A673 (cell line): ENCODE measurements at places on chromosomes 4 and X. TPM values are rescaled to one million over a fixed set of nuclear protein-coding genes. Genes with fewer than 3 reads are reported as not detected.

DNA sequence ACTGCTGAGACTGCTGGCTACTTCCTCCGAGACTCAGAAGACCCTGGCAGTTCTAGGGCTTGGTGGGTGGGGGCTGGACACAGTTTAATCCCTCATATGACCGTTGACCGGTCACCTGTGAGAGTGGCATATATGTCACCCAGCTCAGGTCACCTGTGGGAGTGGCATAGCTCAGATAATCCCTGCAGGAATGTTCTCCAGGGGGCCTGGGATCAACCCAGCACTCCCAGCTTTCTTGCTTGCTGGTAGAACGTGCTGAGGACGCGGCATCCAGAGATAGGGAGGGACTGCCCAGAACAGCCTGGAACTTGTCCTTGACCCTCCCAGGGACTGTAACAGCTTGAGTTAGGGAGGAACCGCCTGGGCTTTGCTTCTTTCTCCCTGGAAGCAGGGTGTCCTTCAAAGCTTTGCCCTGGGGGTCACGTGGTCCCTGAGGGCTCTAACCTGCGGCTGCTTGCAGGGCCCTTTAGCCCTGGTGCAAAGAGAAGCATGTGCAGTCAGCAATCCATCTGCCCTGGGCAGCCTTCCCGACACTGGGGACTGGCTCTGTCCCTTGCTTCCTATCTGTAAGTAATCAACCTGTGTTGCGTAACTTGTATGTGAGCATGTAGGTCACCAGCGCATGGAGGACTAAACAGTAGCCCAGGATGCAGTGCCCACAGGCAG, 55.3 kb downstream of the ZFYVE28 start:
- no peak for DNase-seq

GRCh38 chr4:138945840-138946239, 69.7 kb upstream of the NOCT start:
- no peak for DNase-seq

Gene GUCY1B1
- not detected in 2 replicates for total RNA-seq

Gene PPP4R3C
- total RNA-seq: not detected in 2 replicates

DNA sequence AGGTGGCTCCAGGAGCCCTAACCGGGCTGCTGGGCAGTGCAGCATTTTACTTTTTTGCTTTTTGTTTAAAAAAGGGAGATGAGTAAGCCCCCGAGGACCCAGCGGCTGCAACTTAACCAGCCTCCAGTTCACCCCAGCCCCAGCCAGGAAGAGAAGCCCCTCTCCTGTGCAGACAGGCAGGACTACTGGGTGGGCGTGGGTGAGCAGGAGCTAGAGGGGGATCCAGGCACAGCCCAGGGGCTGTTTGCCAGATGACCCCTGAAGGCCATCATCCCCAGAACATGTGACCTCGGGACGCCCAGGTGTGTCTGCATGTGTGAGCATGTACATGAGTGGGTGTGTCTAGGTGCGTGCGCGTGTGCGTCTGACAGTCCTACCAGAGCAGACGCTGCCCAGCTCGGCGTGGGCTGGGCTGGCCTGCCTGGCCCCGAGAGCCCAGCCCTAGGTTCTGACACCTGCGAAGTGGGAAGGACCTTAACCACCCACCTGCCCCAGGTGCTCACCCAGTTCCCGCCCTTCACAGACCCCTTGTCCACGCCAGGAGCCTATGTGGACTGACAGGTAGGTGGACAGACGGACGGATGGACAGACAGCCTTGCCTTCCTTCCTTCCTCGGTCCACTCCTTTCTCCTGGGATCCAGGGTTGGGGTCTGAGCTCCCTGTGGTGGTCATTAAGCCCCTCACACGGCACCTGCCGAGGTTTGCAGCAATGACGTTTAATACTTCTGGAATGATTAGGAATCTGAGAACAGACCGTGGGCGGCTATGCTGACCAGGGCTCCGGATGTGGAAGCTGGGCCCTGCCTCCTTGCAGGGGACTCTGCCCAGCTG, 7.8 kb upstream of the HAUS3 start:
- DNase-seq: no peak

DNA sequence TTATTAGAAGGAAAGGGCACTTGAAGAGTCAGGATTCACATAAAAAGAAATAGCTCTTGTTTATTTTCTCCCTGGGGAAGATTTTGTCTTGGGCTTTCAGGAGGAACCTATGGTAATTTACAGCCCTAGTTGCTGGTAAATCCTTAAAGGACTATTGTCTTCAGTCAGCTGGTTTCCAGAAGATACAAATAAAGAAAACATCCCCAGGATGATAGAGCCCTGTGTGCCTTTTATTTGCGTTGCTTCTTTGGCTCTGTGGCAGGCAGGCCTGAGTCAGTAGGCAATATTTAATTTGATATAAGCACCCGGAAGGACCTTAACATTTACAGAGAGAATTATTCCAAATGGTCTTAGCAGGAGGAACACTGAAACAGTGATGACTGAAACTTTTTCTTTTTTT, 131.0 kb upstream of the SLC34A2 start:
- peak; percentile 12 for DNase-seq

DNA sequence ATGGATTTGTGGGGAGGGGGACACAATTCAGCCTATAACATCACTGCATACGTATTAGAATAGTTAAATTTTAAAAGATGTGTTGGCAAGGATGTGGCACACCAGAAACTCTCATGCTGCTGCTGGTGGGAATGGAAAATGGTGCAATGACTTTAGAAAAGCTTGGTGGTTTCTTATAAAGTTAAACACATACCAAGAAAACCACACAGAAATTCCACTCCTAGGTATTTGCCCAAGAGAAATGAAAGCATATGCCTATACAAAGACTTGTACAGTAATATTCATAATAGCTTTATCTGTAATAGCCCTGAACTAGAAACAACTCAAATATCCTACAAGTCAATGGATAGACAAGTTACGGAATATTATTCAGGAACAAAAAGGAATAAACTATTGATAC, 71.3 kb upstream of the PDHA1 start:
- DNase-seq: no peak

- DNase-seq: no peak
Measured at GRCh38 chr4:57445686-57446085, 335.5 kb upstream of the IGFBP7 start.

DNA sequence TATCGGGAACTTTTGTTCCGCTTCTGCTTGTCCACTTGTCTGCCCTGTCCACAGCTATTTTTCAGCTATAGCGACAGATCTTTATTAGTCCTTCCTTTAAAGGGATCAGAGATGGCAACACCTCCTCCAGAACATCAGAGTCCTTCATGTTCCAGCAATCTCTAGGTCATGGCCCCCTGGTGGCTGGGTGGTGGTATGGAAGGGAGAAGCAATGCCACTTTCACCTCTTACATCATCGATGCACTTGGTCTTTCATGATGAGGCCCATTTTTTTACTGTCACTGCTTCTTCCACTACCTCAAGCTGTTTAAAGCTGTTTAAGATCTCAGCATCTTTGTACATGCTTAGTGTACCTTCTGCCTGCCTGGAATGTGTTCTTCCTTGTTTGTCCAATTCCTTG, 106.7 kb downstream of the ARHGAP6 start:
- peak; percentile 57 for DNase-seq
